Activated T-helper 17 cell treated with anti-CD3 and anti-CD28 coated beads, Interleukin-2, amount 50 U/mL, for 72 hours (primary cell): ENCODE measurements at places on chromosomes 11 and 22. TPM values are rescaled to one million over a fixed set of nuclear protein-coding genes. Genes with fewer than 3 reads are reported as not detected.

GRCh38 chr22:25672289-25673084 lies 69.5 kb upstream of the MYO18B start:
- peaks cover 5% of the 10 kb centered on the region for H3K4me1 ChIP-seq
- ATAC-seq: peak; percentile 76
- peaks cover 5% of the 10 kb centered on the region for H3K27me3 ChIP-seq
- no peak overlapping the region for H3K4me3 ChIP-seq

- no peaks in the 10 kb centered on the region for H3K4me1 ChIP-seq
- no peaks in the 10 kb centered on the region for H3K36me3 ChIP-seq
- ATAC-seq: no peak
- H3K27ac ChIP-seq: peak overlapping the region; percentile 50
Measured at GRCh38 chr11:126362879-126363655, 7.6 kb downstream of the ST3GAL4 start.

GRCh38 chr22:25701056-25701780 lies 40.8 kb upstream of the MYO18B start:
- no peak overlapping the region for H3K27ac ChIP-seq
- ATAC-seq: no peak
- no peaks in the 10 kb centered on the region for H3K4me1 ChIP-seq
- H3K4me3 ChIP-seq: no peak overlapping the region

DNA sequence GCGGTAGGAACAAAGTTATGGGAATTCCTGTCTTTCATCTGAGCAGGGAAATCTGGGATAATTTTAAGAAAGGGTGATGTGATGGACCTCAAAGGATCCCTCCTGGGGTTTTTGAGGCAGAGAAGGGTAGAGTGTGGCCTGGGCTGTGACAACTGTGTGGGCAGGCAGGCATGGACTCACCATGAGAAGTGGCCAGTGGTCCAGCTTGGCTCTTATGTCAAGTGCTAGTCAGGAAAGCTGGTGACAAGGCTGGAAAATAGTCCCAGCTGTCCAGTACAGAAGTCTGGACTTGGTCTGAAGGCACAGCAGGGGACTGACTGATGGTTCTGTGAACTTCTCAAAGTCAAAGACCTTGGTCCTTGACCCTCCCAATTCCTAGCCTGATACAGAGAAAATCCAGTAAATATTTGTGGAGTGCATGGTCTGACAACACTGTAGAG lies 1.7 kb downstream of the PPFIBP2 start:
- no peak overlapping the region for H3K27ac ChIP-seq
- H3K27me3 ChIP-seq: no peaks in the 10 kb centered on the region
- peaks cover 29% of the 10 kb centered on the region for H3K4me1 ChIP-seq
- ATAC-seq: no peak
- H3K36me3 ChIP-seq: no peaks in the 10 kb centered on the region

The TRPT1 gene
- 48.4 TPM for total RNA-seq

- H3K4me3 ChIP-seq: no peak overlapping the region
- H3K27me3 ChIP-seq: peaks cover 11% of the 10 kb centered on the region
- no peak for ATAC-seq
- no peak overlapping the region for H3K27ac ChIP-seq
- no peaks in the 10 kb centered on the region for H3K4me1 ChIP-seq
- H3K36me3 ChIP-seq: no peaks in the 10 kb centered on the region
Measured at GRCh38 chr11:69189059-69189458, 33.3 kb downstream of the SMIM38 start.

GRCh38 chr22:42462016-42462415 lies 29.8 kb upstream of the NFAM1 start:
- no peak overlapping the region for H3K27ac ChIP-seq
- H3K4me1 ChIP-seq: no peaks in the 10 kb centered on the region
- peaks cover 17% of the 10 kb centered on the region for H3K27me3 ChIP-seq

- peak within 1 kb of the TSS; percentile 88 for H3K27ac ChIP-seq
- peak within 1 kb of the TSS; percentile 84 for H3K4me3 ChIP-seq
- H3K4me1 ChIP-seq: peaks cover 19% of the 10 kb centered on the region
- H3K36me3 ChIP-seq: peaks cover 23% of the 10 kb centered on the region
- peak; percentile 97 for ATAC-seq
Measured at GRCh38 chr11:27506200-27507182, at the start of gene LIN7C. Gene LIN7C (minus strand): TSS chr11:27506769. CDS start chr11:27506752, 17 bp downstream.

The SLC1A2 gene
- total RNA-seq: not detected

The FOSL1 gene
- total RNA-seq: 24.8 TPM

The CHRNA10 gene
- total RNA-seq: 4.6 TPM

The HTATIP2 gene
- total RNA-seq: 64.9 TPM

The LMNTD2 gene
- total RNA-seq: 6.6 TPM

- no peaks in the 10 kb centered on the region for H3K36me3 ChIP-seq
- peak overlapping the region; percentile 39 for H3K27ac ChIP-seq
- no peaks in the 10 kb centered on the region for H3K4me1 ChIP-seq
- H3K4me3 ChIP-seq: no peak overlapping the region
Measured at GRCh38 chr11:72626414-72626936, 47.7 kb downstream of the PDE2A start.

DNA sequence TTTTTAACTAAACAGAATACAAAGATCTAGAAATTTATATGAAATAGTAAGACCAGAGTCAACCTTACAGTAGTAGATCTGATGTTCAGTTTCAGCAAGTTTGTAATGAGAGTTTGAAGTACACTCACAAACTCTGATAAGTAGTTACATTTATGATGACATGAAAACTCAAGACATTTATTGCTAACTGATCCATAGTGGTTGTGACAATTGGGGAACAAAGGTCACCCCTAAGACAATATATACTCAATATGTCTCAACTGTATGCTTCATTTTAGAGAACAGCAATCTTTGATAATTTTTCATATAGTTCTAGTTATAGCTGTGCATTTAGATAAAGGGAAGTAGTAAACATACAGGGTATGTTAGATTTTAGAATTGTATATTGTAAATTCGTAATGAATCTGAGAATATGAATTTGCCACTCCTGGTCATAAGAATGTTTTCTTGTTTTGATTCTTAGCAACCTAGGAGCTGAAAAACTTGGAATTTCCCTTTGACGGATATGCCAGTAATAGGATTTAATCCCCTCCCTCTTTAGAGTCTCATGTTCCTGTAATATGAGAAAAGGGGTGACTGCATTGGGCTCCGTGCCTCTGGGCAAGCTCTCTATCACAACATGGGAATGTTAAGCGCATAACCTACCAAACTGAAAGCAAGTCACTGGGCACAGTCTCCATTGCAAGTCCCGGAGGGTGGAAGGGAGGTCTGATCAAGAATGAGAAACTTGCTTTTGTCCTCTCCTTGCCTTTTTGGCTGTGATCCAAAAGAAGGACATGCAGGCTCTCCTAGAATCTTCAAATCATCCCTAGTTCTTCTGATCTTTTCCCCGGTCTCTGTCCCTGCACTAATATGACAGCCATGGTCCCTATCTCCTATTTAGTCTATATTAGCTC lies 11.4 kb downstream of the OR10D3 start:
- H3K4me1 ChIP-seq: no peaks in the 10 kb centered on the region
- no peak overlapping the region for H3K27ac ChIP-seq
- H3K4me3 ChIP-seq: no peak overlapping the region
- no peaks in the 10 kb centered on the region for H3K36me3 ChIP-seq
- peaks cover 23% of the 10 kb centered on the region for H3K27me3 ChIP-seq

- peak; percentile 4 for ATAC-seq
- H3K4me1 ChIP-seq: peaks cover 14% of the 10 kb centered on the region
- peak overlapping the region; percentile 96 for H3K4me3 ChIP-seq
- peaks cover 63% of the 10 kb centered on the region for H3K36me3 ChIP-seq
Measured at GRCh38 chr11:66258473-66258893, 10.0 kb upstream of the RAB1B start.

The C1QTNF5 gene
- not detected for total RNA-seq

GRCh38 chr11:2666401-2666741 lies 33.4 kb downstream of the KCNQ1OT1 start:
- no peaks in the 10 kb centered on the region for H3K4me1 ChIP-seq
- H3K36me3 ChIP-seq: no peaks in the 10 kb centered on the region
- no peak overlapping the region for H3K27ac ChIP-seq
- H3K27me3 ChIP-seq: no peaks in the 10 kb centered on the region
- H3K4me3 ChIP-seq: no peak overlapping the region

GRCh38 chr11:107249054-107249453 lies 208.6 kb downstream of the CWF19L2 start:
- ATAC-seq: no peak
- peaks cover 4% of the 10 kb centered on the region for H3K4me1 ChIP-seq
- no peaks in the 10 kb centered on the region for H3K27me3 ChIP-seq
- H3K36me3 ChIP-seq: no peaks in the 10 kb centered on the region

DNA sequence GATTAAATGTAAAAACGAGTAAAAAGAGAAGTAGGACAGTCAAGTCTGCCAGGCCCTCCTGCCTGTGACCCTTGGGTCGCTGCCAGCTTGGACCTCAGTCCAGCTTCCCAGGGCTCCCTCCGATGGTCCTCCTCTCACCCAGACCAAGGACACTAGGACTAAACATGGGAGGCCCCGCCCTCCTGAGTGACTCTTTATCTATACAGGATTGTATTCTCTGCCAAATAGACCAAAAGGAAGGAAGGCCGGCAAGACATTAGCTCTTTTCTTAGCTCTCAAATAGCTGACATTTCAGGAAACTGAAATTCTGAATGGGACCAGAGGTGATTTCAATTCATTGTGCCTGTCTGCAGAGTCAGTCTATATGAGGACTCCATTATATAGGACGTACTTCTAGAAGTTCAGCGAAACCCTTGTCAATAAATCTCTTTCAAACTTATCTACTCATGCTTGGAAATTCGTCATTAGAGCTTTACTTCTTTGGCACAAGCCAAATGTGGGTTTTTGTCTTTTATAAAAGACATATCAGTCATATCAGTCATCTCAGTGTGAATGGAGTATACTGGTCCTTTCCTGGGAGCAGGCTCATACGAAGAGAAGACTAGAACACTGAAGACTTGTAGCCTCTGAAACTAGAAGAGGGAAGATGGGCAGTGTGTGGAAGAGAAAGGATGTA lies 28.5 kb downstream of the ADORA2A start:
- H3K4me3 ChIP-seq: no peak overlapping the region
- H3K4me1 ChIP-seq: no peaks in the 10 kb centered on the region
- no peaks in the 10 kb centered on the region for H3K36me3 ChIP-seq
- no peak for ATAC-seq
- H3K27me3 ChIP-seq: no peaks in the 10 kb centered on the region

The SLC2A11 gene
- 3.8 TPM for total RNA-seq

The MIOX gene
- total RNA-seq: 0.24 TPM

DNA sequence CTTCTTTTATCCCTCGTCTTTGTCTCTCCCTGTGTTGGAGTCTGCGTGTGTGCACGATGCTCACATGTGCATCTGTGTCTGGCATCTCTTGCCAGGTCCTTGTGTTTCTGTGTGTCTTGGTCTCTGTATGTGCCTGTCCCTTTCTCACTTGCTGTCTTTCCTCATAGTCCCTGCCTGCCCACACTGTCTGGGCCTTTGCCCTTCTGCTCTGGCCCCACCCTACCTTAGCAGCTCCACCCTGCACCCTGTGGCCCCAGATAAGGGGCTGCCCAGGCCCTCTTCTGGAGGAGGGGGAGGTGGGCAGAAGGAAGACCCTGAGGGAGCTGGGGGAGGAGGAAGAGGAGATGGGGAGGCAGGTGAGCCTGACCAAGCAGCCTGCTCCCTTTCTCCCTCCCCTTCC lies 2.8 kb downstream of the EHBP1L1 start:
- H3K4me1 ChIP-seq: peaks cover 16% of the 10 kb centered on the region
- ATAC-seq: no peak
- H3K4me3 ChIP-seq: peak overlapping the region; percentile 94
- peak overlapping the region; percentile 89 for H3K27ac ChIP-seq
- H3K27me3 ChIP-seq: no peaks in the 10 kb centered on the region
- H3K36me3 ChIP-seq: peaks cover 95% of the 10 kb centered on the region

GRCh38 chr22:46971099-46971763 lies 208.8 kb downstream of the TBC1D22A start:
- peaks cover 65% of the 10 kb centered on the region for H3K36me3 ChIP-seq
- H3K4me3 ChIP-seq: no peak overlapping the region

GRCh38 chr11:108734956-108735559 lies 70.2 kb downstream of the DDX10 start:
- peak overlapping the region; percentile 86 for H3K27ac ChIP-seq
- no peak for ATAC-seq
- H3K4me1 ChIP-seq: peaks cover 27% of the 10 kb centered on the region
- peaks cover 29% of the 10 kb centered on the region for H3K36me3 ChIP-seq
- H3K27me3 ChIP-seq: no peaks in the 10 kb centered on the region
- peak overlapping the region; percentile 27 for H3K4me3 ChIP-seq

DNA sequence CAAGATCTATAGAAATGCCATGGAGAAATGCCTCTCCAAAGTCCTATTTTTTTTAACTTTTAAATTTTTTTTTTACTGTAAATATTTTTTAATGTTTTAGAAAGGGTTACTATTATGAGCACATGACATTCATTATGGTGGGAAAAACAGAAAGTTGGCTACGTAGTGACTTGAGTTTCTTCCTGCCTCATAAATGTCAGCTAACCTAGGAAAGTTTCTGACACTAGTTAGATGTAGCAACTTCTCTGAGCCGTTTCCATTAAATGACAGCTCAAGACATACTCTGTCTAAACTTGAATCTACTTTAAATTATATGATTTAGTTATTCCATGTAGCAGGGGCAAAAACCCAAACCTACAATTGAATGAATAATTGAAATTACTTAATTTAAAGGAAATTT lies 18.4 kb upstream of the CTSC start:
- no peaks in the 10 kb centered on the region for H3K36me3 ChIP-seq
- H3K27ac ChIP-seq: no peak overlapping the region
- H3K4me1 ChIP-seq: peaks cover 21% of the 10 kb centered on the region
- no peaks in the 10 kb centered on the region for H3K27me3 ChIP-seq

The OR10A2 gene
- not detected for total RNA-seq

GRCh38 chr22:24429411-24430365 lies 2.3 kb downstream of the ADORA2A start:
- H3K4me3 ChIP-seq: peak overlapping the region; percentile 93
- peak overlapping the region; percentile 90 for H3K27ac ChIP-seq
- peaks cover 58% of the 10 kb centered on the region for H3K36me3 ChIP-seq
- no peaks in the 10 kb centered on the region for H3K27me3 ChIP-seq

DNA sequence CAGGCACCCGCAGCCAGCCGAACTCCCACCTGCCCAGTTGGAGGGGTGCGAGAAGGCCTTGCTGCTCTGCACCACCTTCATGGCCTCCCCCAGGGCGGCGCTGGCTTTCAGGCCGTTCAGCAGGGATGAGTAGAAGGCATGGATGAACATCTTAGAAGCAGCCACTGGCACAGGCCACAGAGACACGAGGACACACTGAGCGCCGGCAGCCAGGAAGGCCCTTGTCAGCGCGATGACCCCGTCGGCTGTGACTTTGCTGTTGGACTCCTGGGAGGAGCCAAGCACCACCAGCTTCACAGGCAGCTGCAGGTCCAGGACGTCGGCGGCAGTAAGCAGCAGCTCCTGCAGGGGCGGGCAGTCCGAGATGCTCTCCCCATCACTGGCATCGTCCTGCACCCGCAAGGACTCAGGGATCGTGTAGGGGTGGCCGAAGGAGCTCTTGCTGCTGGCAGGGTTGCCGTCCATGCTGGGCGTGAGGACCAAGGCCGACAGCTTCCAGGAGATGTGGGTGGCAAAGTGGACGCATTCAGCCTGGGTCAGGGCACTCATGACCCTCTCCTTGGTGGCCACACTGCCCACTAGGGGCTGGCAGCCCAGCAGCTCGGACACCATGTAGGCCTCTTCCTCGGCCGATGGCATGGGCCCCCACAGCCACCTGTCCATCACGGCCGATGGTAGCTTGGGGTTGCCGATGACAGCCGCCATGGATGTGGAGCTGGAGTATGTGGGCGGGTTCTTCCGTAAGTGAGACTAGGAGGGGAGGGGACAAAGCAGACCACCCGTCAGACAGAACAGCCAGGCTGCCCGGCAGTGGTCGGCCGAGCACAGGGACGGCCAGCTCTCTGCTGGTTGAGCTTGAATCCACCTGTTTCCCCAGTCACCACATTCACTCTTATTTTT lies 79.7 kb upstream of the PITPNB start:
- ATAC-seq: no peak
- no peaks in the 10 kb centered on the region for H3K27me3 ChIP-seq
- no peak overlapping the region for H3K27ac ChIP-seq
- H3K4me1 ChIP-seq: no peaks in the 10 kb centered on the region
- no peaks in the 10 kb centered on the region for H3K36me3 ChIP-seq

The CSNK2A3 gene
- 0.85 TPM for total RNA-seq

The TRIM48 gene
- total RNA-seq: not detected

The GGTLC2 gene
- not detected for total RNA-seq

The PRR33 gene
- total RNA-seq: not detected
